Testis (tissue), 5 donors: ENCODE measurements at places on chromosomes 5 and 9. TPM values are rescaled to one million over a fixed set of nuclear protein-coding genes. Genes with fewer than 3 reads are reported as not detected.
A peak's percentile ranks its signal among the peaks of the same experiment; 100 is the strongest.

- no peak overlapping the region for H3K4me3 ChIP-seq
- H3K27ac ChIP-seq = no peak overlapping the region
- peaks cover 9% of the 10 kb centered on the region for H3K4me1 ChIP-seq
- H3K36me3 ChIP-seq = no peaks in the 10 kb centered on the region
- no peaks in the 10 kb centered on the region for H3K27me3 ChIP-seq
Measured at GRCh38 chr9:33320568-33321261, 30.4 kb downstream of the NFX1 start.

- DNase-seq = no peak
- no peak overlapping the region for H3K4me3 ChIP-seq
- no peaks in the 10 kb centered on the region for H3K36me3 ChIP-seq
- no peaks in the 10 kb centered on the region for H3K4me1 ChIP-seq
Measured at GRCh38 chr5:71899865-71900342, 180.8 kb downstream of the CARTPT start.

DNA sequence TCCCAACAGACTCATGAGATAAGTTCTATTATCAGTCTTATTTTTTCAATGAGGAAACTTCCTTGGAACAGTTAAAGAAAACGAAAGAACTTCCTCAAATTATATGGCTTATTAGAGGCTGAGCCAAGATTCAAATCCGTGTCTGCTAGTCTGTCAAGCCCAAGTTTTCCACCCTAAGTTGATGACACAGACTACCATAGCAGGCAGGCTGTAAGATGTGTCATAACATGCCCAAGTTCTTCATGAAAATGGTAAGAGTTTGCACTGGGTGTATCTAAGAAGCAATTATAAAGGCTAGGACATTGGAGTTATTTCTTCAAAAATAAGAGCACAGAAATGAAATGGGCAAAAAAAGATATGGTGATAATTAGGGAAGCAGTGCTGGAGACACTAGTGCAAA lies 634.5 kb downstream of the BRINP1 start:
- H3K4me3 ChIP-seq = no peak overlapping the region
- H3K27me3 ChIP-seq = no peaks in the 10 kb centered on the region
- DNase-seq = no peak
- H3K4me1 ChIP-seq = no peaks in the 10 kb centered on the region

DNA sequence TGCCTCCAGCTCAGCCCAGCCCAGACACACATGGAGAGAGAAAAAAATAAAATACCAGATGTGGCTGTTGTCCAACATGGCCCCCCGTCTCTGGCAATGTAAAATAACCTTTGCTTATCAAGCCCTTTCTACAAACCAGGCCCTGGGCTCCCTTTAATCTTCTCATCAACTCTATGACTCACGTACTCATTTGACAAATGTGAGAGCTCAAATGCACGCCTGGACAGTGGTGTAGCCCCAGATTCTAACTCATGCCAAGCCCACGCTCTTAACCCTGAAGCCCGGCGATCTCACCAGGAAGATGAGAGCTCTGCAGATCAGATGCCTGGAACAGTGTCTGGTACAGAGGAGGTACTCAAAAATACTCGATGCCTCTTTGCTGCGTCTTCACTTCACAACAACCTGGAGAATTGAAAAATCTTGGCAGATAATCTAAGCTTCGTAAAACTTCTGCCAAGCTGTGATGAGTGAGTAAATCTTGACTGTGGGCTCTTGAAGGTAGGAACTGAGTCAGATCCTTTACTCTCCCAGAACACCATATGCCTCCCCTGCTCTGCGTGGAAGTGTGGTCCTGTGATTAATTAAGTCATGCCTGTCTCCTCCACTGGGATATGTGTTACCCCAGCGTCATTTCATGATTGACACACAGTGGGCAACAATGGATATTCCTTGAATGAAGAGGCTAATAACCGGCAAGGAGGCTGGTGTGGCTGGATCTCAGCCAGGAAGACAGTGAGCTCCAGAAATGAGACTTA lies 102.0 kb upstream of the FSTL4 start:
- no peaks in the 10 kb centered on the region for H3K36me3 ChIP-seq
- no peak overlapping the region for H3K4me3 ChIP-seq
- no peak for DNase-seq

DNA sequence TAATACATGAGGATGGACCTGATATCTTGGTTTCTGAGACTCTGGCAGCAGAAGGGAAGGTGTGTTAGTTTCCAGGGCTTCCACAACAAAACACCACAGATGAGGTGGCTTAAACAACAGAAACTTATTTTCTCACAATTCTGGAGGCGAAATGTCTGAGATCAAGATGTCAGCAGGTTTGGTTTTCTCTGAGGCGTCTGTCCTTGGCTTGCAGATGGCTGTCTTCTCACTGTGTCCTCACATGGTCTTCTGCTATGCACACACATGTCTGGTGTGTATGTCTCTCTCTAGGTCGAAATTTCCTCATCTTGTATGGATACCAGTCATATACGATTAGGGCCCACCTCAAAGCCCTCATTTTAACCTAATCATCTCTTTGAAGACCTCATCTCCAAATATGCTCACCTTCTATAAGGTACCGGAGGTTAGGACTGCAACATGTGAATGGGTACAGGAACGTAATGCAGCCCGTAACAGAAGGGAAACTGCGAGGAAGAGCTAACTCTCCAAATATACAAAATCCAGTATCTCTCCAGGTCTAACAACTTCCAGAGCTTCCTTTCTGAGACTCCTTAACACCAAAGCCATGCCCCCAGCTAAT lies 139.8 kb upstream of the SMARCA2 start:
- no peak overlapping the region for H3K4me3 ChIP-seq
- H3K4me1 ChIP-seq = no peaks in the 10 kb centered on the region
- no peaks in the 10 kb centered on the region for H3K27me3 ChIP-seq
- no peak for DNase-seq
- no peak overlapping the region for H3K27ac ChIP-seq

- no peak overlapping the region for H3K27ac ChIP-seq
- H3K27me3 ChIP-seq = no peaks in the 10 kb centered on the region
- H3K4me1 ChIP-seq = no peaks in the 10 kb centered on the region
- no peak overlapping the region for H3K4me3 ChIP-seq
Measured at GRCh38 chr5:93717162-93717561, 24.2 kb downstream of the POU5F2 start.

DNA sequence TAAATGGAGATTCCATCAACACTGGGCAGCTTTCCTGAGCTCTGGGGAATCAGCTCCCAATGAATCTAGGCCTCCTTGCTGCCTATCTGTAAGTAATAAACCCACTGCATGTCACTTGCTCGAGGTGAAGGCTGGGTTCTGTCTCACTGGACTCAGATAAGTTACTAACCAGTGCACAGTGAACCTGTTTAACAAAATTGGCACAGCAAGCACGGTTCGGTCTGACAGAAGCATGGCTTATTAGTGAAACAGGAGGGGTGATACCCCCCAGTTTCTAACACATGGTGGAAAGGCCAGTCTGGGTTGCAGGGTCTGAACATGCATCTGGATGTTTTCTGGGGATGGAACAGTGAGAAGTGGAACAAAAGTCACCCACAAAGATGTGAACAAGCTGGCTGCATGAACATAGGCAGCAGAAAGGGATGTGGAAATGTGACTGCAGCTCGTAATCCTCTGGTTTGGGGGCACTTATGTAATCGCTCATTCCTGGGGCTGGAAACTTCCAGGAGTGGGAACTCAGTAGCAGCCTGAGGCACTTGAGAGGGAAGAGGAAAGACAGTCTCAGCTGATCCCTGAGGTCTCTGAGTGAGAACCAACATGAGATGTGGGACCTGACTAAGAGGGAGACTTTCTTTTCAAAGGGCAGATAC lies 37.7 kb downstream of the UGT3A2 start:
- no peaks in the 10 kb centered on the region for H3K27me3 ChIP-seq
- H3K4me1 ChIP-seq = no peaks in the 10 kb centered on the region
- no peak overlapping the region for H3K4me3 ChIP-seq
- H3K27ac ChIP-seq = no peak overlapping the region
- H3K36me3 ChIP-seq = no peaks in the 10 kb centered on the region

DNA sequence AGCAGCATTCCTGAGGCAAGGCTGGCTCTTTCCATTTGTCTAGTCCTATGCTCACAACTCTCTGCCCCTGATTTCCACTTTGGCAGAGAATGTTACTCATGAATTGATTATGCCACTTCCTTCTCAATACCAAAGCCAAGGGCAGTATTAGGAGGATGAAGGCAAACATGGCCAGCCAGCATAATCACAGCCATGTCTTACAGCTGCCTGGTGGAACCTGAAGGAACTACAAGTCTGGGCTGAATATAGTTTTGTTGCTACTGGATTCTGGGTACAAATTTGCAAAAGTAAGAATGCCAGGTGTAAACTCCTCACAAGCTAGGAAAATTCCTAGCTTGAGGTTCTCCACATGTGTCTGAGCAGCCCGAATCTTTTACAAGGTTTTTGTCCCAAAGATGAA lies 4.2 kb downstream of the SIL1 start:
- H3K27me3 ChIP-seq = no peaks in the 10 kb centered on the region
- no peak overlapping the region for H3K27ac ChIP-seq
- no peak for DNase-seq
- no peaks in the 10 kb centered on the region for H3K36me3 ChIP-seq

Gene TAF1L
- total RNA-seq = 5.7 TPM

GRCh38 chr9:16092142-16093091 lies 539.6 kb downstream of the CCDC171 start:
- H3K4me1 ChIP-seq = peaks cover 13% of the 10 kb centered on the region
- no peaks in the 10 kb centered on the region for H3K27me3 ChIP-seq
- H3K27ac ChIP-seq = peak overlapping the region; percentile 51
- H3K4me3 ChIP-seq = no peak overlapping the region

Gene OSMR
- 18.3 TPM for total RNA-seq

- H3K27ac ChIP-seq = no peak overlapping the region
- H3K4me1 ChIP-seq = no peaks in the 10 kb centered on the region
- no peaks in the 10 kb centered on the region for H3K27me3 ChIP-seq
- no peak for DNase-seq
Measured at GRCh38 chr5:98865690-98866089, 63.1 kb downstream of the CHD1 start.

DNA sequence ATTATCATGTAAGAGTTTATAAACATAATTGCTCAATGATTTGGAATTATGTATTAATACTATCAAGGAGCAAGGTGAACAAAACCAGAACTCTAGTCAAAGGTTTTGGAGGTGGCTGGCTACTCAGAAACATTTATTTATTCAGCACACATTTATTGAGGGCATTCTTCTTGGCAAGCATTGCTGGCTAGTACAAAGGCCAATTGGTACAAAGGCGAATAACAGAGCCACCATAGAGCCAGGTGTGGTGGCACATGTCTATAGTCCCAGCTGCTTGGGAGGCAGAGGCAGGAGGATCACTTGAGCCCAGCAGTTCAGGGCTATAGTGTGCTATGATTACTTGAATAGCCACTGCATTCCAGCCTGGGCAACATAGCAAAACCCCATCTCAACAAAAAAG lies 242.1 kb downstream of the CWC27 start:
- no peak overlapping the region for H3K4me3 ChIP-seq
- no peaks in the 10 kb centered on the region for H3K36me3 ChIP-seq
- H3K4me1 ChIP-seq = no peaks in the 10 kb centered on the region
- H3K27ac ChIP-seq = no peak overlapping the region

Gene PCDHGA1
- total RNA-seq = 8.7 TPM

DNA sequence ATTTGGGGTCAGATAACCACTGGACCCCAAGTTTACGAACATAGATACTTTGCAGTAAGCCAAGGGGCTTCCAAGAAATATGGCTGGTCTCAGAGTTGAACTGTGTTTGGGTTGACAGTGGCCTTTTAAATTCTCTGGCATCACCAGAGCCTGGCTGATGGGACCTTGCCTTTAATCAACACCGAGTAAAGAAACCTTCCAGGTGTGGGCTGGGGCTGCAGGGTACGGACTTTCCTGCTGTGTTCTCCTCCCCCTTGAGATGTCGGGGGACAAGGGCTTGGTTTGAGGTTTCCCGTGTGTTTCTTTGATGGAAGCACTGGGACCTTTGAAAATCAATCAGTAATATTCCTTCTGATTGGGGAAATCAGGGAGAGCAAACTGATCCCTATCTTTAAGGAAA lies 140.1 kb downstream of the MTX3 start:
- H3K4me3 ChIP-seq = no peak overlapping the region
- DNase-seq = no peak
- H3K27me3 ChIP-seq = no peaks in the 10 kb centered on the region
- no peaks in the 10 kb centered on the region for H3K4me1 ChIP-seq
- H3K27ac ChIP-seq = no peak overlapping the region

Gene OR1J2
- total RNA-seq = 1.6 TPM

GRCh38 chr9:72667181-72667580 lies 145.8 kb downstream of the TMC1 start:
- no peak overlapping the region for H3K4me3 ChIP-seq
- H3K27me3 ChIP-seq = no peaks in the 10 kb centered on the region
- DNase-seq = no peak

GRCh38 chr5:161412792-161413191 lies 133.7 kb downstream of the GABRB2 start:
- H3K27ac ChIP-seq = no peak overlapping the region
- H3K27me3 ChIP-seq = no peaks in the 10 kb centered on the region
- no peaks in the 10 kb centered on the region for H3K36me3 ChIP-seq
- H3K4me1 ChIP-seq = no peaks in the 10 kb centered on the region
- no peak for DNase-seq

DNA sequence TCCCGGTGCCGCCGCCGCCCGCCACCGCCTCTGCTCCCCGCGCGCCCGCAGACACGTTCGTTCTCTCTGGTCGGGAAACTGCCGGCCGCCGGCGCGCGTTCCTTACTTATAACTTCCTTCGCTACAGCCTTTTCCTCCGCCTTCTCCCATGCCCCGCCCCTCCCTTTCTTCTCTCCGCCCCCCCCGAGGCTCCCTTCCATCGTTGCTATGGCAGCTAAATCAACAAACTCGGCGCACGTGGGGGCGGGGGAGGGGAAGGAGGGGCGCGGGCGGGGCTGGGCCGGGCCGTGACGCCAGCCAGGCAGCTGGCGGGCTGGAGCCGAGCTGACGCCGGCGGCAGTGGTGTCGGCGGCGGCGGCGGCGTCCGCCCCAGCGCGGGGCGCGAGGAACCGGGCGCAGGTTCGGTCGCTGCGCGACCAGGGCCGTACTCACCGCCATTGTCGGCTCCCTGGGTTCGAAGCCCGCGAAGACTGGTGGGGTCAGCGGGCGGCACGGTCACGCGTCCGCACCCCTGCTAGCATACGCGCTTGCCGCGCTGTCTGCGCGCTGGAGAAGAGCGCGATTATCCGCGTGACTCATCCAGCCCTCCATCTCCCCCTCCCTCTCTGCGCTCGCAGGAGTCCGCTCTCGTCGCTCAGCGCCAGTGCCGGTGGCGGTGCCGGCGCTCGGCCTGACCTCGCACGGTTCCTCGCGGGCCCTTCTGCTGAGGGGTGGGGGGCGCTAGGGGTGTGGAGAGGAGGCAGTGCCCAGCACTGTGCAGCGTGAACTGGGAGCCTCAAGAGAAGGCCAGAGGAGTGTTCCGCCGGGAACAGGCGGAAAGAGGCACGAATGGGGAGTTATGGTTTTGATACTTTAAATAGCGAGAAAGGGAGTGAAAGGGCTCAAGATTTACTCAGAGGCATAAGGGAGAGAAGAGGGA lies at the start of gene KLF4:
KLF4 (minus strand) TSS at position 83 of the 919 bp plus-strand sequence. CDS start 597 bp downstream, outside the sequence.
- peak within 1 kb of the TSS; percentile 78 for H3K4me3 ChIP-seq
- H3K36me3 ChIP-seq = no peaks in the 10 kb centered on the region
- DNase-seq = peak; percentile 96
- H3K27me3 ChIP-seq = no peaks in the 10 kb centered on the region
- peak within 1 kb of the TSS; percentile 94 for H3K27ac ChIP-seq
